Activated T-cell treated with anti-CD3 and anti-CD28 coated beads for 1 hour (primary cell): ENCODE measurements at places on chromosomes 4 and X.

DNA sequence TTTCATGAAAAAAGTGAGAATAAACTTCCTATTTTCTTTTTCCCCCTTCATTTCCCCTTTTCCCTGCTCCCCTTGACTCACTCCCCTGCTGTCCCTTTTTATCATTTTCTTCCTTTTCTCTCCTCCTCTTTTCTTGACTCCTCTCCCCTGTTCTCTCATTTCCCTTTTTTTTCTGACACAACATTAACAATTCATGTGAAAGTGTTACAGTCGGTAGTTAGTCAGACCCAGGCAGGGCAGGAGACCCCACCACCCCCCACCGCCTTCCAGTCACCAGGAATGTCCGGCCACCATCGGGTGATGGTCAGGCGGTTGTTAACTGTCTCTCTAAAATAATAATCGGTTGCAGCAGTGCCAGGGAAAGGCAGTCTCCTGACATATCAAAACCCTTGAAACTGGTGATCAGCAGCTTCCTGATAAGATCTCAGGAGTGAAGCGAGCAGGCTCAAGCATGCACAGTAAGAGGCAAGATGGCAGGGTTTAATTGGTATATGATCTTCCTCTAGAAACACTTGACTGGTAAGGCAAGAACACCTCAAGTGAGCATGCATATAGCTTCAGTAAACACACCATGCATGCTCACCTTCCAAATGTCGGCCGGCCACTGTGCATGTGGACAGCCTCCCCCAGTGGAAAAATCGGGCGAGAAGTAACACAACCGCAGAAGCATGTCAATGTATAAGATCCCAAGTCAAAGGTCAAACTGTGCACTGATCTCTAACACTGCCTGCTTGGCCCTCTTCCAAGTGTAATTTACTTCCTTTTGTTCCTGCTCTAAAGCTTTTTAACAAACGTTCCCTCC lies 191.4 kb downstream of the NDST4 start:
- DNase-seq, result no peak

DNA sequence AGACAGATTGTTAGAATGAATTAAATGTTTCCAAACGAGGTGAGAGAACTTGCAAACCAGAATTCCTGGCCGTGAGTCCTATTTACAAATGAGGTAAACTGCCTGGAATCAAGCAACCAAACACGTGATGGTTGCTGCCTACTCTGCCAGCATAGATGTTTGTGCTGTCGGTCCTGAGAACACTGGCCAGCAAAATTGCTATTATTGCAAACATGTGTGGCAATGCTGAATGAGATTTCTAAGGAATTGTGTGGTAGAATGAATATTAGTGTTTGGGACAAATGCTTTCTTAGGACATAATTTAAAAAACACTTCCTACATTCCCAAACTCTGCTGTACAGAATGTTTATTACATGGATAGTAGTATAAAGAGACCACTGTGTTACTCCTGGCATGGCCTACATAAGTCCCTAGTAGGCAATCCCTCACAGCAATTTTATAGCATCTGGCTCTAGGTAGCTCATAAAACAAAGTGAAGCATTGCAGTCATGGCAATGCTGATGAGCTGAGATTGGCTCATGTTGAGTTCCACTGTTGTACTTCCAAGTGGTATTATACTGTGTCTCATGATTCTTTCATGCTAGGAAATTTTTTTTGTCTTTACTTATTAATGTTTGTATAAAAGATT lies 605.2 kb upstream of the EPHA5 start:
- no peak for DNase-seq

GRCh38 chr4:35772291-35772690 lies 472.0 kb downstream of the ARAP2 start:
- no peak for DNase-seq

GRCh38 chr4:158055668-158056067 lies 117.2 kb downstream of the GASK1B start:
- DNase-seq, result no peak

DNA sequence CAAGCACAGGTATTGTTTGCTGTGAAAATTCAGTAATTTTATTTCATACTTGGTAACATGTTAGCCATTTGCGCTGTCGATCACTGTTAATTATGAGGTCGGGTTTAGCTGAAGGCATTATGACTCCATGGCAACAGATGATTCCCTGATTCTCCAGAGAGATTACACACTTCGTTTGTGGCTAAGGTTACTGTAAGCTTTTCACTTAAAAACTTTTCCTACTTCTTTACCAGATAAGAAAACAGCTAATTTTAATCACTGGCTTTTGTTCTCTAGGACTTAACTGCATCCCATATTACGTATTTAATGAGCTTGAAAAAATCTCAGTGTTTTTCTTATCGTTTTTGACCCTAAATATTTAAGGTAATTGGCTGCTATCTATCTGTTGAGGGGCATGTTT lies 2.1 kb downstream of the GSTCD start:
- no peak for DNase-seq

GRCh38 chr4:7587433-7588405 lies 153.0 kb upstream of the PSAPL1 start:
- DNase-seq, result no peak

DNA sequence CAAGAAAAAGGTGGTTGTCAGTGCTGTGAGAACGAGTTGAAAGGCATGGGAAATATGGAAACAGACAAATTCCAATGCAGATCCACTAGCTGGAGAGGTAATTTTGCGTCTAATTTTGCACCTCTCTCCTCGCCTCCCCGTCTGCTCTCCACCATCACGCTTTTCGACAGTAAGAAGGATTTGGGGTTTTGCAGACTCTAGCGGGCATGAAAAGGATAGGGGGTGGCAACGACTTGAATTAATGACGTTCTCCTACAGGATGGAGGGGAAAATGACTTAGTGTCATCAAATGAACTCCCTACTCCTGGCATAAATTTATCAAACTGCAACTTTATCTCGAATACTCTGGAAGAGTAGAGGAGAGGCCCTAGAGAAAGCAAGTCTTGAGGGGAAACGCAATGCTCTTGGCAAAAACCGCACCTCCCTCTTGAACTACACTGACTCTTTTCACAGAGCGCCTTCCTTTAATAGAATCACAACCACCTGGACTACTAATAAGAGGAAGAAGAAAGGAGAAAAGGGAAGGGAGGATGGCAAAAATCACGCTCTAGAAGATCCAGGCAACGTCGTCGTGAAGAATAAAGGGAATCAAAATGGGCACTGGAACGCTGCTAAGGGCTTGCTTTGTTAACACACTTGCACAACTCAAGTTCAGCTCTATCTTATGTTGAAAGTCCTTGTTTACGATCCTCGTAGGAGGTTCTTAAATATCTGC lies 871 bp upstream of the SLITRK2 start:
- no peak for DNase-seq

GRCh38 chr4:6208416-6208815 lies 8.1 kb upstream of the JAKMIP1 start:
- no peak for DNase-seq

- no peak for DNase-seq
Measured at GRCh38 chrX:122087341-122087740, 1039.9 kb downstream of the GLUD2 start.

GRCh38 chr4:7029212-7029611 lies 14.0 kb upstream of the TADA2B start:
- no peak for DNase-seq

GRCh38 chr4:149466446-149466845 lies 349.2 kb downstream of the IQCM start:
- no peak for DNase-seq
